ENCODE measurements at places on chromosomes 1 and 21.

GRCh38 chr1:204828352-204828850, 42.3 kb upstream of the NFASC start:
- DNase-seq = no peak

DNA sequence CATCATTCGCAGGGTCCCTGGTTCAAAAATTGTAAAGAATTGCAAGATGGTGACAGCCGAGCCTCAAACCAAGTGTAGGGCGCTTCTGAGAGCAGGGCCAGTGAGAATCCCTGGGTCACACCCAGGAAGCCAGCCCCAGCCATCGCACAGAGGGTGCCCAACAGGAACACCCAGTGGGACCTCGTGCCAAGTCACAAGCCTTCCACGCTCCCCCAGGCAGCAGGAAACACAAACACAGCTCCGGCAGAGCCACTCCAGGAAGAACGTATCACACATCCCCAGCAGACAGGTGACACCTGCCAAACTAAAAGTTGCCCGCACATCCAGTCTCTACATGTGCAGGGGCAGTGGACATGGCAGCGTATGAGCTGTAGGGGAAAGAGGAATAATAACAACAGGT, 20.2 kb downstream of the DHRS3 start:
- DNase-seq = no peak

DNA sequence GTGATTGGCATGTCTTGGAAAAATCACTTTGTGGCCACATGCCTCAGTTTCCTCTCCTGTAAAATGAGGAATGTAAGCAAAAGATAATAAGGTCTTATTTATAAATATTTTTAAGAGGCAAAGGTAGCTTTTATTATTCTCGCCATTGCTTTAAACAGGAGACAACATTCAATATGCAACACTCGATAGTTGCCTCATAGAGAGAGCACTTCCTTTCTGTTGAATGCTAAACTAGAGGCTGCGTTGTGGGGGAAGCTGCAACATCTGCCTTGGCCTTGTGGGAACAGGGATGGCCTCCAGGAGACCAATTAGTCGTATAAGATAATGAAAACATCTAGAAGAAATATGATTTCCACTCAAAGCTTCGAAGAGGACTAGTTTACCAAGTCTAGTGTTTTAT, 3.5 kb downstream of the OSCP1 start:
- DNase-seq = no peak

GRCh38 chr1:31955917-31956736, 18.0 kb upstream of the PTP4A2 start:
- DNase-seq = peak; percentile 42

DNA sequence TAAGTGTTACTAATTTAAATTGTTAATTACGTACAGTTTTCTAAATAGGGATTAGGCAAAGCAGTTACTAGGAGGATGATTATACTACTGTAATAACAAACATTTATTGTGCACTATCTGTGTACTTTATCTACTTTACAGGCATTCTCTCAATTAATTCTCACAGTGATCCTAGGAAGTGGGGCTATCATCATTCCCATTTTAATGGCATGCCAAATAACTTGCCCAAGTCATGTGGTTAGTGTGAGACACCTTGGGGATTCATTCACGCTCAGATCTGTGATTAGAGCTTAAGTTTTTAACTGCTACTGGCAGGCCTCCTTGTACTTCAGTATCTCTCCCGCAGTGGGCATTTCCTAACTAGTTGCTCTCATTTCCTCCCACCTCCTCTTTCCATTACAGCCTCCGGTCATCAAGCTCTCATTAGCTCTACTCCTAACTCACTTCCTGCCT, 11.5 kb downstream of the PHLDA3 start:
- DNase-seq = no peak

DNA sequence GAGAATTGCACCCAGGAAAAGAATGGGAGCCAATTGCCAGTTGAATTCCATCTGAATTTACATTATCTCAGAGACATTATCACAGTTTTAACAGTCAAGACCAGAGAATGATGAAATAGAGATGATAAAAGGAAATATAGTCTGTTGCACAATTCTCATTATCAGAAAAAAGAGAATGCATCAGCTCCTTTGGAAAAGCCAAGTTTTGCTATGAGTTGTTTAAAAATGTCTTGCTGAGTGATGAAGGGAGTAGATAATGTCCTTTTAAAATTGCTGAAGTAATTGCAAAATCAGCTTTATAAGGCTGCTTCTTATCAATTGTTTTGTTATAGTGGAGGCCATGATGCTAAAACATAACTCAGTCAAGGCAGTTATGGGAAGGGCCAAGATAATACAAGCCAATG, 37.9 kb upstream of the EEIG2 start:
- no peak for DNase-seq

GRCh38 chr1:89001510-89001909, 9.1 kb upstream of the KYAT3 start:
- no peak for DNase-seq

GRCh38 chr1:152996633-152997400, 4.7 kb upstream of the SPRR3 start:
- no peak for DNase-seq

- DNase-seq = no peak
Measured at GRCh38 chr1:54283635-54284385, 83.8 kb downstream of the MRPL37 start.

DNA sequence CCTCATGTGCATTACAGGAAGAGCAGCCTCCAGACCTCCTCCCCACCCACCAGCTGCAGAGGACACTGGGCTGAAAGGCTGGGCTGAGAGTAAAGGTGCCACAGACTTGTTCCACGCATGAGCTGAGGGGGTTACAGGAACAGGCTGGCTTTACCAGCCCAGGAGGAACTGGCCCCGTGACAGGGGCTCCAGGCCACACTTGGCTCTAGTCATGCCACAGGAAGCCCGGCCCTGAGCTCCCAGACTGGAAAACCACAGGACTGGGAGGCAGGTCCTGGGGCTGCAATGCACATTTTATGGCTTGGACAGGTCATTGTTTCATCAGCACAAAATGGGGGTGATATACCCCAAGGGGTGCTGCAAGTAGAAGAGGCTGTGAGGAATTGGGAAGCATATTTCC, 35.6 kb downstream of the GPA33 start:
- no peak for DNase-seq

GRCh38 chr1:113275691-113276090, 114.6 kb upstream of the MAGI3 start:
- no peak for DNase-seq

GRCh38 chr1:59394706-59395425, 98.0 kb downstream of the FGGY start:
- DNase-seq = no peak

GRCh38 chr1:212595229-212595628, 13.3 kb upstream of the ATF3 start:
- DNase-seq = no peak

DNA sequence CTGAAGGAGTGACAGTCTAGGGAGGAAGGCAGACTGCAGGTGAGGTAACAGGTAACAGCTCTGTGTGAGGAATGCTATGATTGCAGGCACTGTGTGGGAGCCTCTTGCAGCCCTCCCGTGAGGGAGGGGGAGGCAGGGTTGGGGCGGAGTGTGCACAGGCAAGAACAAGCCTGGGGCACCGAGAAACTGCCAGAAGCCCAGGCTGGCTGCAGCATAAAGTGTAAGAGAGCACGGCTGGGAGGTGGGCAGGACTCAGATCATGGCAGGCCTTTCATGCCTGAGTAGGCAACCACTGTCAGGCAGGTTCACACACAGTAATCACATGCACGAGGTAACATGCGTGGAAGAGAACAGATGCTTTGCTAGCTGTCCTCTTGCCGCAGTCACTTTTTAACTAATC, 11.3 kb upstream of the RHEX start:
- no peak for DNase-seq

GRCh38 chr1:217137210-217137881, 414.1 kb upstream of the ESRRG start:
- DNase-seq = no peak

DNA sequence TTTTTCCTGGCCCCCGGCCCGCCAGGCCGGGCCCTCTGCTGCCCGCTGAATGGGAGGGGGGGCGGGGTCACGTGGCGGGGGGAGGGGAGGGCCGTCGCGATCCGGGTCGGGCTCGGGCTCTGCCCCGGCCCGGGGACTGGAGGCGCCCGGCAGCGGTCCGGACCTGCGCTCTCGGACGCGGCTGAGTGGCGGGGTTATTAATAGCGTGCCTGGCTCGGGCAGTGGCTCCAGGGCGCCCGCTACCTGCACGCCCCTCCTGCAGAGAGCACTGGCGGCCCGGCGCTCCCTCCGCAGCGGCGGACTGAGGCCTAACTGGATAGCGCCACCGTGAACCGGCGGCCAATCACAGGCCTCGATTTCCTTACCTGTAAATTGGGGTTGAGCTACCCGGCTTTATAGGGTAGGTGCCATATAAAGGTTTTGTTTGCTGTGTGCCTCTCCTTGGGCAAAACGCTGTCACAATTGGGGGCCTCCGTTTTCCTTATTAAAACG, 28.1 kb downstream of the AHDC1 start:
- no peak for DNase-seq
